Astrocyte of the spinal cord (primary cell): ENCODE measurements at places on chromosomes 4 and X.
A peak's percentile ranks its signal among the peaks of the same experiment; 100 is the strongest.

GRCh38 chrX:109871121-109871888 lies 131.6 kb upstream of the TMEM164 start:
- DNase-seq, result no peak

GRCh38 chrX:44305921-44306320 lies 37.6 kb downstream of the EFHC2 start:
- no peak for DNase-seq

DNA sequence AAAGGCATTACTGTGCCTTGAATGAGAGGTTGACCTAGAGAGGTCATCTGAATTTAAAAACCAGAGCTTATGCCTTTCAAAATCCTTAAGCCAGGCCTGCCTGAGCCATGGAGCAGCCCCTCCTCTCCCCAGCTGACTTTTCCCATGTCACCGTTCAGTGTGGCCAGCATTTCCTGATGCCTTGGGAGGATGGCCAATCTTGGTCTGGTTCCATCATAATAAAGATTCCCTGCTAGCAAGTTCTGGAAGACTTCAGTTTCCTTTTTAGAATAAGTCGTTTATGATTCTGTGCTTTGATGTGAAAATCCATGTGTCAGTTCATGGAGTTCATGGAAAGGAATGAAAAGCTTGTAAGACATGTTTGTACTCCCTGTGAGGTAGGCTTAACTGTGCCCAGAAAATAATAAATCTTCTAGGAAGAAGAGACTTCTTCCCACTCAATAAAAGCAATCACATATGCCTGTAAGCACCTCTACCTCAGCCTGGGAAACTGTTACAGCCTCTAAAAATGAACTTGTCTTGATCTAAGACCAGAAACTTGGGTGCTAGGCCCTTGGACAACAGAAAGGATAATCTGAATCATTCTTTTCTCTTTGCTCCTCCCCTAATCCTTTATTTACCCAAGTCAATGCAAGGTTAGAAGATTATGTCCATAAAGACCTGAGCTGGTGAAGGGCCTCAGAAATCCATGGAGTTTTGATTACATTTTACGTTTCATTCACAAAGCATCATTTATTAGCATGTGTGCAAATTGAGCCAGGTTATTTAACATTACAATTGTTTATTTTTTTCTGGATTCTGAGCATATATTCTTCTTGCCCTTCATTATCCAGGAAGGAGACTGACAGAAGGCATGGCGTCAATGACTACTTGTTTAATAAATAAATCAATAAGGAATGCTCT lies 84.0 kb upstream of the TBC1D9 start:
- DNase-seq, result peak; percentile 19

DNA sequence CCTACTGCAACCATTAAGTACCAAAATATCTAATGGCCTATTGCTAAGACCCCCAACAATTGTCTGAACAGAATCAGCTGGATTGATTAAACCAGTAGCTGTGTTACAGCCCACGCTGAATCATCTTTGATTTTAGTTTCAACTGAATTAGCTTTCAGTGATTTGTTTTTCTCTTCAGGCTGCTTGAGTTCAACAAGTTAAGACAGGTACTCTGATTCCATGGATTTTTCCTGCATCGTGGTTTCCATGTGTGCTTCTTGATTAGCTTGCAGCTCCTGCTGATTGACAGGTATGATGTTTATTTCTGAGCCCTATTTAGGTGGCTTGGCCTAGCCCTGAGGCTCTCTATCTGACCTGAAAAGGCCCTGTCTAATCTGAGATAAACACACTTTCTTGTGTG lies 91.3 kb downstream of the GUCY2F start:
- no peak for DNase-seq

- DNase-seq, result peak; percentile 5
These were observed 47.5 kb downstream of the MAGEA1 start for GRCh38 chrX:153226344-153227185.

DNA sequence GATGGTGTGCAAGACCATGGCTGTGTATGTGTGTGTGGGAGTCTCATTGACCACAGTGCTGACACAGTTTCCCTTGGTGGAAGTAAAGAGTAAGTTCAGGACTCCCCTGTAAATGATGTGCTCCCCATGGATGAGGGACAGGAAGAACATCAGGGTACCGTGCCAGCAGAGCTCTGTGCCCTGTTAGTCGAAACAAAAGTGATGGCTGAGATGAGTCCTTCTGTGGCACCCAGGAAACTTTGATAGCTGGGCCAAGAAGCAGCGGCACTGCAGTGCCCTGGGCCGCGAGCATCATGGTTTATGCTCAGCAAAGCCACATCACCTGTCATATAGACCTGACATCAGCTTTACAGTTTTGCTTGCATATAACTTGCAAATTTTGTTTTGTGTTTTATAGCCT lies 61.4 kb upstream of the CLDN34 start:
- DNase-seq, result no peak

GRCh38 chr4:18366892-18367291 lies 345.3 kb upstream of the LCORL start:
- DNase-seq, result peak; percentile 19

GRCh38 chrX:29071525-29072320 lies 484.5 kb downstream of the IL1RAPL1 start:
- DNase-seq, result peak; percentile 2

DNA sequence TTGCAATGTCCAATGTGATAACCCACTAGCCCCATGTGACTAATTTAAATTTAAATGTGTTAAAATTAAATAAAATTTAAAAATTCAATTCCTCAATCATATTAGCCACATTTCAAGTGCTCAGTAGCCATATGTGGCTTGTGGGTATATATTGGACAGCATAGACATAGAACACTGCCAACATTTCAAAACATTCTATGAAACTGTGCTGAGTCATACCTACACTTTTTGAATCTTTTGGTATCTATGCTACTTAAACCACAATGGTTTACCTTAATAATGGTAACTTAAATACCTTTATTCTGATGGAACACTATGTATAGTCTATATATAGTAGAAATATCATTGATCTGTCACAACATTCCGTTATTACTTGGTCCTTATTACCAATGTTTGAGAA lies 223.4 kb upstream of the ATOH1 start:
- no peak for DNase-seq

DNA sequence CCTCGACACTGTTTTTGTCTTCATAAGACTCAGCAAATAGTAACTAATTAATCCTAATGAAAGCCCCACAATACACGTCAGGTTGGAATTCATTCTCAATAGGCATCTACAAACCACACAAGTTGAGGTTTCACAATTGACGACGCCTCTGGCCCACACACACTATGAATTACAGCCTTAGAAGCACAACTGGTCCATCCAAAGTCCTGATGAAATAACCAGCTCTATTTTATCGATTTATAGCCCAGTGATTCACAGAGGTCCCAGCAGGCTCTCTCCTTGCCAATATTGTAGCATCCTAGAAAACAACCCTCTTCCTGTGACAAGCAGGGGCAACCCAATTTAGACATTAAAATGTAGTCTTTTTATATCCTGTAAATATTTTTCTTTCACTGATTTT lies 112.1 kb downstream of the NR3C2 start:
- no peak for DNase-seq

DNA sequence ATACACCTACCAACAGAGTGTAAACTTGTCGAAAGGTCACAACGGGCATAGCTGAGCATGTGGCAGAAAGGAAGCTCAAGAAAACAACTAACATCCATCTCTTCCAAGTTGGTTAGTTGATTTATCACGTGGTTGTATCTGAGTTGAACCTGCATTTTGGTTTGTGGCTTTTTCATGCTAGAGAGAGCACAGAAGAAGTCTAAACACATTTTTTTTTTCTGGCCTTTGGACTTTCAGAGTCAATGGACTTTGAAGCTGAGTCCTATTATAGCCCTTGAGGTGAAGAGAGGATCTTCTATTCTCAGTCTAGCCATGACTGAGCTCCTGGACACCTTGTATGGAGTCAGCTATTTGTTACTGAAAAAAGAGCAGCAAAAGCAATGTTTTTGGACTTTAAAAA lies 150.6 kb upstream of the TRPC5 start:
- DNase-seq, result no peak

GRCh38 chr4:179709961-179710624 lies 2267.9 kb upstream of the AGA start:
- no peak for DNase-seq

GRCh38 chrX:17361620-17362019 lies 13.4 kb upstream of the NHS start:
- no peak for DNase-seq

DNA sequence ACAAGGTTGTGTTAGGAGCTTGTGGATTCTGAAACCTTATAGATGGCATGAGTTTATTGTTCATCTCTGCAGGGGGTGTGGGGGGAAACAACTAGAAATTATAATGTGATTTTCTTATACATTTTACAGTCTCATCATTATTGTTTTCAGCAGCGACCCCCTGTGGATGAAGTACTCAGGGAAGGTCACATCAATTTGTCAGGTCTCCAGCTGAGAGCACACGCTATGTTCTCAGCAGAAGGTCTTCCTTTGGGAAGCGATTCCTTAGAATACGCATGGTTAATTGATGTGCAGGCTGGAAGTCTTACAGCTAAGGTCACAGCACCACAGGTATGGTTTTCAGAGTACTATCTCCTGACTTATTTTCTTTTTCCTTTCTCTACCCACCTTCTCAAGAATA lies 72.2 kb downstream of the BLTP1 start:
- DNase-seq, result peak; percentile 21

DNA sequence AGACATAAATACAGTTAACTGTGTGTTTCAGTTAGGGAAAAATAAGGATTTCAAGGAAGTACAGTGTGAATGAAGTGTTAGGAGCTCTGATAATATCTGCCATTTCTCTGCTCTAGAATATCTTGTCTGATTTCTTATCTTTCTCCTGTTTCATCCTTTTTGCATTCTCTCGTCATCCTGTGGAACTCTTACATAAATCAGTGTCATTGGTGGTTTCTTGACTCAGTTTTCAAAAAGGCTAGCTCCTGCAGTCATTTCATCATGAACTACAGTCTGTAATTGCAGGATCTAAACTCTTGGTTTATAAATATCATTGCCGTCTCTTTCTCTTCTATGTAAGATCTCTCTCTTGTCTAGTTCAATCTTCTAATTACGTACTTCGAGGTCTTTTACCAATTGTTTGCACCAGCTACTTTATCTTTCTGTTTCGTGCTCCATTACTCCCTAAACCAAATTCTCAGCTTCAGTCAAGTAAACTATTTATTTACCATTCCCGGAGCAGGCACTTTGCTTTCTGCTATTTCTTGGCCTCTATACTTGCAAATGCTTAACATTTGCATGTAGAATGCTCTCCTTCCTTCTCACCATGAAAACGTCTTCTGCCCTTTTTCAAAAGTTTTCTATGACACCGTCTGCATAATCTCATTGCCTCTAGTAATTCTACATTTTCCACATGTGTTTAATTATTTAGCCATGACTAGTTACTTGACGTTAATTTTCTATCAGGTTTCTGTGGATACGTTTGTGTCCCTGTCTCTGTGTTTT lies 294.0 kb downstream of the TENM3 start:
- no peak for DNase-seq

- peak; percentile 98 for DNase-seq
These were observed 7.8 kb downstream of the RBM47 start for GRCh38 chr4:40621592-40622512.
